ENCODE measurements at places on chromosomes 13 and 19. TPM values are rescaled to one million over a fixed set of nuclear protein-coding genes. Genes with fewer than 3 reads are reported as not detected.

Gene ZNF99
- not detected for total RNA-seq

- DNase-seq, result no peak
These were observed 73.5 kb upstream of the IRS2 start for GRCh38 chr13:109859898-109860297.

DNA sequence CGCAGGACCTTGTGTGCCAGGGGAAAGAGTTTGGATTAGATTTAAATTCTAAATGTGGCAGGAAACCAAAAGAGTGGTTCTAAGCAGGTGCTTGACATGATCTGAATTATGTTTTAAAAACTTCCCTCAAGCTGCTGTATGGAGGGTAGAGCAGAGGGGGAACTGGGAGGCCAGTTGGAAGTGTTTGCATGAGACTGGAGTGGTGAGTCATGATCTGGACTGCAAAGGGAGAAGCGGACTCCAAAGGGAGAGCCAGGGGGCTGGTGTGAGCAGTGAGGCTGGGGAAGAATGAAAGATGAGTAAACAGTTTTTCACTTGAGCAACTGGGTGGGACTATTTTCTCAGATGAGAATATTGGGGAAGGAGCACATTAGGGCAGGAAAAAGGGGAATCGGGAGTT is 206.1 kb downstream of the DNAJC15 start:
- DNase-seq, result no peak

Gene ZNF880
- 11.0 TPM for total RNA-seq

- DNase-seq, result no peak
These were observed 31.8 kb upstream of the USE1 start for GRCh38 chr19:17183271-17183761.

GRCh38 chr19:281156-281853 is 9.9 kb downstream of the PLPP2 start:
- DNase-seq, result no peak

Gene BCAM
- 29.0 TPM for total RNA-seq

Gene KLF16
- 36.6 TPM for total RNA-seq

Gene DPRX
- not detected for total RNA-seq

DNA sequence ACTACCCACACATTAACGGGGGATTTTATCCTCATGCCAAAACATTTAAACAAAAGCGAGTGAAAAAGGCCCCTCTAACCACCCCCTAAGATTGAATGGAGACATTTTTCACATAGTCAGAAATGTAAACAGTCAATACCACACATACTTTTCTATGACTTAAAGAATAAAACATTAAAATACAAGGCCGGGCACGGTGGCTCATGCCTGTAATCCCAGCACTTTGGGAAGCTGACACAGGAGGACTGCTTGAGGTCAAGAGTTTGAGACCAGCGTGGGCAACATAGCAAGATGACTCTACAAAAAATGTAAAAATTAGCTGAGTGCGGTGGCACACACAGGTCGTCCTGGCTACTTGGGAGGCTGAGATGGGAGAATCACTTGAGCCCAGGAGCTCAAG is 47.3 kb downstream of the MPHOSPH8 start:
- no peak for DNase-seq

- DNase-seq, result no peak
These were observed 36.9 kb upstream of the GRTP1 start for GRCh38 chr13:113400621-113401451.

Gene JSRP1
- total RNA-seq, result not detected

- DNase-seq, result no peak
These were observed 2.0 kb upstream of the FFAR1 start for GRCh38 chr19:35345671-35346111.

Gene IGSF23
- not detected for total RNA-seq

- DNase-seq, result no peak
These were observed 875.0 kb downstream of the SLITRK1 start for GRCh38 chr13:83007226-83007625.

Gene ZFP36
- total RNA-seq, result 12.2 TPM

GRCh38 chr13:76474356-76474755 is 411.8 kb downstream of the KCTD12 start:
- peak; percentile 31 for DNase-seq

DNA sequence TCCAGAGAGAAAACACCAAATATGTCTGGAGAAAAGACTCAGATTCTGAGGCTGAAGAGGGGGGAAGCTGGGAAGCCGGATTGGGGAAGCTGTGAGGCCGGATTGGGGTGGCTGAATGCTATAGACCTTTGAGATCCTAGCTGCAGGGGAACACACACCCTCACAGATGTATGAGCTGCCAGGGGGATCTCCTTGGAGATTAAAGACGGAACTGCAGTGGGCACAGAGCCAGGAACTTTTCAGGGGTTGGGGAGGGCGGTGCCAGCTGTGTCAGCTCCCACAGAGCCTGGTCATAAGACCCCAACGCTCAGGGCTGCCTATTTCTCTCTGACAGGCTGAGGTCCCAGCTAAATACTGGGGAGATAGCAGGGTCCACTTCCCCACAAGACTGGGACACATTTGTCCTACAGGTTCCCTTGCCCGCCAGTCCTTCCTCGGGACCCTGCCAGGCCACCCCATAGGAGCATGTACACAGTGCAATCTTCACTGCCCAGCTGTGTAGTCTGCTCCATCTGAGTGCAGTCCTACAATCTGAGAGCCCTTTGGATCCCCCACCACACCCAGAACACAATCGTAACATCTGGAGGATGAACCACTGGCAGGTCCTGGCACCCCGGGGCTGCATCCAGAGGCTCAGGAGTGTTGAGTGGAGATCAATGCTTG is 1893.9 kb downstream of the PCDH9 start:
- no peak for DNase-seq

DNA sequence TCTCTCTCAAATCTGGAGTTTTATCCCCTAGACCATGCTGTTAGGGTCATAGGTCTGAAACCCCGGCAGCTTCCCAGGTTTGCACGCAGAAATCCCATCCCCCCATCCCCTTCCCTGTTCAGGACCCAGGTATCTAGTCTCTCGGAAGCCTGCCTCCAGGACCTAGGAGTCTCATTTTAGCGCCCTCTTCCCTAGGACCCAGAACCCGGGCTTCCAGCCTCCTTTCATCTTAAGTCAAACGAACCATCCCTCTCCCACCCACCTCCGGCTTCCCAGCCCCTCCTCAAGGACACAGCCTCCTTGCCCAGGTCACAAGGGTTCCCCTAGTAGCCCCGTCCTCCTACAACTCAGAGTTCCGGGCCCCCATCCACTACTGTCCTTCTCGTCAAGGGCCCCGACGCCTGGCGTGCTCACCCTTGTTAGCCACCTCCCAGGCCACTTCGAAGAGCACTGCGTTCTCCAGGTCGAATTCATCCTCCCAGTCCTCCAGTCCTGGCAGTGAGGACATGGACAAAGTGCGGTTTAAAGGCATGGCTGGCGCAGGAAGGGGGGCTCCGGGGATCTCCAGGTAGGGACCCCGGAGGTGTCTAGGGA is 431 bp downstream of the GYS1 start:
- DNase-seq, result no peak

DNA sequence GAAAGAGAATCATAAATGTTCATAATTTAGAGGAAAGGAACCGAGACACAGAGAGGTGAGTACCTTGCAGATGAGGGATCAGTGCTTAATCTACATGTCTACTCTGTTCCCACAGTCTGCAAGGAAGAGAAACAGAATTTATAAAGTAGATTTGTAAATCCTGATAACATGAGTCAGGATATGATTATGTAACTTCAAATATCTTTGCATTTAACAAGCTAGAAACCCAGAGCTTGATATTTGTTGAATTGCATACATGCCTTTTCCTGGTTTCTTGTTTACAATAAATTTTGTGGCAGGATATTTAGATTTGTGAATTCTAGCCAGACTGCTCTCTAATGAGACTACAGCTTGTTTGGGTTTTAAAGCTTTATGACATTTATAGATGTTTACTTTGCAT is 219.2 kb downstream of the ENOX1 start:
- no peak for DNase-seq

DNA sequence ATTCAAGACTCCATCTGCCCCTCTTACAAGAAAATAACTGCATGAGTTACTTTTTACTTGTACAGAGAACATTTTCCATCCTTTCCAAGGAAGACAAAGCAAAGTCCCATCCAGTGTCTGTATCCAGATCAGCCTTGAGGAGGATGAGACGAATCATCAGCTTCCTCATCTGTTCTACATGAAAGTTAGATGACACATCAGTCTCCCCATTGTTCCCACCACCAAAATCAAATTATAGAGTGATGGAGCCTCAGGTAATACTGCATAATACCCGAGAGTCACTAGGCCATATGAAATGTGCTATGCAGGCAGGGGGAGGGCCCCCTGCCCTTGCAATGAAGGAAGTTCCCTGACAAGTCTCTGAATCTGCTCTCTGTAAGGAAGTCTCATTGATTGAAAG is 1244.6 kb upstream of the SLC10A2 start:
- DNase-seq, result no peak

Gene LIM2
- not detected for total RNA-seq

Gene TNFSF13B
- total RNA-seq, result 1.2 TPM

GRCh38 chr13:43339805-43340550 is 316.6 kb downstream of the DNAJC15 start:
- no peak for DNase-seq

Gene C1QTNF9B
- not detected for total RNA-seq

DNA sequence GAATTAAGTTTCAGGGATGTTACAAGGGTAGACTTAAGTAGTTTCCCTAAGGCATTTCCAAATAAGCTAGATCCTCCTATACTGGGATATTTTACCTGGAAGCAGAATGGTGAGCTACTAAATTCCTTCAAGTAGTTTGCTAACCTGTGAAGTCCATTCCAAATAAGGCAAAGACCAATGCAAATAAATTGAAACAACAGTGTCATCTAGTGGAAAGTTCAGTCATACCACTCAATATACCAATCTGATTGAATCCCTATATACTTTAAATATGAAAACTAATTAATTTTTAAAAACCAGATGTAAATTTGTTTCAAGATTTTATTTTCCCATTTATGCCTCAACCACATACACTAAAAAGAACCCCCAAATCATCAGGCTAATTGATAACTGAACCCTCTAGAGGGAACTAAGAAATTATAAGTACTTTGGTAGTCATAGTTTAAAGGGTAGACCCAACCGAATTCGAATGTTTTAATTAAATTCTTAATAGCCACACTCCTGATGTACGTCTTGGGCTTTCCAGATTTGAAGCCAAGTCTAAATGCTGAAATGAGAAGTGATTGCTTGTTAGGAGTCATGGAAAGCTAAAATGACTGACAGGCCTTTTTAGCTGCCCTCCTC is 223.7 kb downstream of the TBC1D4 start:
- peak; percentile 65 for DNase-seq

- no peak for DNase-seq
These were observed 9.0 kb downstream of the PLAUR start for GRCh38 chr19:43660971-43661360.

GRCh38 chr19:8174706-8175105 is 25.3 kb upstream of the FBN3 start:
- no peak for DNase-seq

Gene ZNF439
- total RNA-seq, result not detected

DNA sequence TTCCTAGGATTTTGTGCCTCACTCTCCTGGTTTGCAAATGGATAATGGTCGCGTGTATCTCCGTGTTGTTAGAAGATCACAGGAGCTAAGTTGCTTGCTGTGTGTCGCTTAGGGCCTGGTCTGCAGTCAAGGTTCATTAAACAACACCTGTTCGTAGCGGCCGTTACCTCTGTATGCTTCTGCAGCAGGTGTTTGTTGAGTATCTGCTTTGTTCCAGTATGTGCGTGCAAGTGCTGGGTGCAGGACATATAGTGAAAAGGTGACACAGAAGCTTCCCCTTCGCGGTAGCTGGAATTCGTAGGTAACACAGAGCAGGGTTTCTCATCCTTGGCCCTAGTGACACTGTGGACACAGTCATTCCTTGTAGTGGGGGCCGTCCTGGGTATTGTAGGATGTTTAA is 5.4 kb downstream of the MED25 start:
- no peak for DNase-seq
